Fibroblast of skin of abdomen (primary cell): ENCODE measurements at places on chromosomes 1 and 21.

DNA sequence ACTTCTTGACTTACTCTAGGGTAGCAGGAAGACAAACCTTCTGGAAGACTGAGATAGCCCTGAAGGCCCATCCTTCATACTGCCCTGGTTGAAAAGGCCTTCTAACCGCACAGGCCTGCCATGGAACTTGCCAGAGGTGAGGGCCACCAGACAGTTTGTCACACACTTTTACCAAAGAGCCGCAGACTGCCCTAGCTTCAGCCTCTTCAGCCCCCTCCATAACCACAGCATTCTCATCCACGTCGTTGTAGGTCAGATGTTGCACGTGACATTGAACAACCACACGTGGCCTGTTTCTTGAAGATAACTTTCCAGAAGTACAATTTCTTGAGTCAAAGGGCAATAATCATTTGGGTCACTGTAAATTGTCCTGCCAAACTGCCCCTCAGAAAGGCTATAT is 18.9 kb downstream of the ZNF362 start:
- no peak for DNase-seq

DNA sequence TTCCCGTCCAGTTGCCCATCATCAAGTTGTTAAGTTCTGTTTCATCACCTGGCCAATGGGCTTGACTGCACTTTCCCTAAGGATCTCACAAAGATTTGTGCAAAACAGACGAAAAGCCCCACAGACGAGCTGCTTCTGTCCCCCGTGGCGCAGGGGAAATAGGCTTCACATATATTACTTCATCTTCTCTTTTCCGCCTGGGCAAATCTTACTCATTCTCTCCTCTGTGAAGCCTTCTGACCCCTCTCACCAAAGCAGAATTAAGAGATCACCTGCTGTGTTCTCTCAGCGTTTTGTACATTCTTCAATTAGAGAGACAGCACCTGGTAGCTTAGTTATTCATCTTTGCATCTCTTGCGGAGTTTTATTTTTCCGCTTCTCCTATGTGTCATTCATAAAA is 129.8 kb downstream of the IGSF21 start:
- DNase-seq = no peak

GRCh38 chr1:154970631-154971340 is at the start of gene SHC1:
Gene SHC1, minus strand, starts transcription at chr1:154970747. Its CDS starts 221 bp downstream, at chr1:154970526.
- peak; percentile 96 for DNase-seq

DNA sequence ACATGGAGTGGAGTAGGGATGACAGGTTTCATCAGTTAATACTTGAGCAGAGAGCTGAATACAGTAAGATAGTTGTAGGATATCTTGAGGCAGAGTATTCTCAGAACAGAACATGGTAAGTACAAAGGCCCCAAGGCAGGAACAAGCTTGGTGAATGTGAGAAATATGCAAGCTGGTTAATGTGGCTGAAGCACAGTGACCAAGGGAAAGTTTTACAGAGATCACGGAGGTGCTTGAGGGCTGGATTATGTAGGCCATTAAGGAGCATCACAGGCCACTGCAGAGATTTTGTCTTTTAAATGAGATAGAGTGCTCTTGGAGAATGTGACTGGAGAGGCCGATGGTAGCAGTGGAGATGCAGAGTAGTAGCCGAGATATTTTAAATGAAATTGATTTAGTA is 54.0 kb upstream of the BOLA1 start:
- DNase-seq = no peak

- DNase-seq = no peak
Measured at GRCh38 chr1:54516249-54516920, 31.6 kb upstream of the ACOT11 start.
